Urinary bladder (tissue), 4 donors: ENCODE measurements at places on chromosomes 11 and 22.

- no peak for DNase-seq
These were observed 21.1 kb upstream of the RDX start for GRCh38 chr11:110317516-110317932.

DNA sequence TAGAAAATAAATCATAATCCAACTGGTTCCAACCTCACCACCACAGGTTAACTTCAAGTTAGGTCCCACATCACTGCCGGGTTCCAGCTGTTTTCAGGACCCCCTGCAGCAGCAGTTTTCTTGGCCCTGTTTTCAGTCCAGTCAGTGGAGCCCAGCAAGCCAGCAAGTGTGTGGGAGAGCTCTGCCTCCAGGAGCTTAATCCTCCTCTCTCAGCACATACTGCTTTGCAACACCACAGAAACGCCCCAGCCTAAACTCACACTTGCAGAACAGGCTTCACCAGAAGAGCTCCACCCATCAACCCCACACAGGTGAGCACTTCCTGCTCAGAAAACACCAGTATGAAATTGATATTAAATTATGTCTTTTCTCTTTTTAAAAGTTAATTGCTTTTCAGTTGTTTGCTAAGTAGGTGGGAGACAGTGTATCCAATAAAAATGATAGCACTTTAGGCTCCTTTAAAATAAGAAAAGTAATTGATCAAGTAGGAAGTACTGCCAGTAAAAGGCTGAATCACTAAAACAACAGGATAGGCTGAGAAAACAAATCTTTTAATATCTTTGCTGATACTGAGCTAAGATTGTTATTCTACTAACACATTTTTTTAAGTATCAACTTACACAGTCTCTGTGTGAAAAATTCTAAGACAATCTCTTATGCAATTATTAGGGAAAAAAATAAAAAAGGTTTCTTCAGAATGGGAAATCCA lies 81.5 kb upstream of the TP53AIP1 start:
- DNase-seq, result peak; percentile 70

GRCh38 chr11:121141066-121141465 lies 40.0 kb downstream of the TECTA start:
- DNase-seq, result no peak

GRCh38 chr11:118147502-118147901 lies 5.1 kb downstream of the SCN4B start:
- no peak for DNase-seq

- no peak for DNase-seq
These were observed 205.9 kb downstream of the HIPK3 start for GRCh38 chr11:33463059-33463458.

DNA sequence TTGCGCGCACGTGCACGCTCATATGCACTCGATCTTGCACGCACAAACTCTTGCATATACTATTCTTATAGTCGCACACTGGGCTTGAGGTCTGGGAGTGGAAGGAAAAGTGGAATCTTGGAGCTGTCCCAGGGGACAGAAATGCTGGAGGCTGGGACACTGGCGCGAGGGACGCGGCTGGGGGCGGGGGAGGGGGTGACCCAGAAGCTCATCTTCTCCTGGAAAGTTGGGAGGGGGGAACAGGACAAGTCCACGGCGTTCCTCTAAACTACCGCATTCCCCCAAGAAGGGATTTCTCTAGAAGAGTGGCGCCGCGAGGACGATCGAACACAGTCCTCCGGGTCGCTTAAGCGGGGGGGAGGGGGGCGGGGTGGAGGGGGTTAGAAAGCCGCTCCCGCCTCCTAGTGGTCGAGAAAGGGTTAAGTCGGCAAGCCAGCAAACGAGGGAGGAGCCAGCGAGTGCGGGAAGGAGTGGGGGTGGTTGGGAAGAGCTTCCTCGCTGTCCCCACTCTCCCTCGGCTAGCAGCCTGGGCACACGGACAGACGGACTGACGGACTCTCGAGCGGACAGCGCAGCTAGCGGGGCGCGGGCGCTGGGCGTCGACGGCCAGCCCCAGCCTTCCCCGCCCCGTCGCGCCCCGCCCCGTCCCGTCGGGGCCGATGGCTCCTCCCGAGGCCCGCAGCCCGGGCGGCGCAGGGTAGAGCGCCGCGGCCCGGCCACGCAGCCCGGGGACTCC lies at the start of gene RTN4RL2:
RTN4RL2 (plus strand) TSS at position 507 of the 736 bp plus-strand sequence. CDS start 338 bp downstream, outside the sequence.
- no peak for DNase-seq

- no peak for DNase-seq
These were observed 30.6 kb upstream of the TFIP11 start for GRCh38 chr22:26542831-26543230.

GRCh38 chr11:57476757-57477506 lies 16.6 kb downstream of the RTN4RL2 start:
- no peak for DNase-seq
